Activated CD4-positive, alpha-beta T cell treated with anti-CD3 and anti-CD28 coated beads, Interleukin-2, amount 10 ng/mL, durations not matched to agents 24 days and 14 days (primary cell): ENCODE measurements at places on chromosomes 13 and 19. TPM values are rescaled to one million over a fixed set of nuclear protein-coding genes. Genes with fewer than 3 reads are reported as not detected.

Gene SLC7A10
- not detected in 2 replicates for total RNA-seq

Gene CHST8
- not detected in 2 replicates for total RNA-seq

DNA sequence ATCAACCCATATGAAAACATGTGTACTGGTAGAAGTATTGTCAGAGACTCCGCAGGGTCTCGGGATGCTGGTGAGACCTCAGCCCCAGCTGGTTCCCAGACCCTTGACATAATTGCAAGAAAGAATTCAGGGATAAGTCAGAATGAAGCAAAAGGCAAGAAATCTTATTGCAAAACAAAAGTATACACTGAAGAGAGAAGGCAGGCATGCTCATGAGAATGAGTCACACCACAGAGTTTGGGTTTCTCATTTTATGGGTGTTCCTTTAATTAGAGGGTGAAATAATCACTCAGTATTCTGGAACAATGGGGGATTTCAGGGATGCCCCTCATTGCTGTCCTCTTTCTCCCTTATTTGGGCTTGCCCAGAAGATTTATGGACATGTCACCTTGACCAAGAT is 1423.8 kb upstream of the MIR17HG start:
- no peak for DNase-seq

DNA sequence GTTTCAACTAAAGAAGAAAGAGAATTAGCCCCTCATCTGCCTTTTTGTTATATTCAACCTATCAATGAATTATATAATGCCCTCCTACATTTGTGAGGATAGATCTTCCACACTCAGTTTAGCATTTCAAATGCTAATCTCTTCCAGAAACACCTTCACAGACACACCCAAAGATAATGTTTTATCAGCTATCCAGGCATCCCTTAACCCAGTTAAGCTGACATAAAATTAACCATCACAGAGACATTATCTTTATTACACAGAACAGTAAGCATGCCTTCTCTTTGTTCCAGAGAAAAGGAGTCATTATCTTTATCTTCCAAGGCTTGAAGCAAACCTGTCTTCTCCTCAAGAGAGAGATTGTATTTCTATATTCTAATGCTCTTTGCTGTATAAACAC is 53.1 kb downstream of the PCDH20 start:
- no peak for DNase-seq

DNA sequence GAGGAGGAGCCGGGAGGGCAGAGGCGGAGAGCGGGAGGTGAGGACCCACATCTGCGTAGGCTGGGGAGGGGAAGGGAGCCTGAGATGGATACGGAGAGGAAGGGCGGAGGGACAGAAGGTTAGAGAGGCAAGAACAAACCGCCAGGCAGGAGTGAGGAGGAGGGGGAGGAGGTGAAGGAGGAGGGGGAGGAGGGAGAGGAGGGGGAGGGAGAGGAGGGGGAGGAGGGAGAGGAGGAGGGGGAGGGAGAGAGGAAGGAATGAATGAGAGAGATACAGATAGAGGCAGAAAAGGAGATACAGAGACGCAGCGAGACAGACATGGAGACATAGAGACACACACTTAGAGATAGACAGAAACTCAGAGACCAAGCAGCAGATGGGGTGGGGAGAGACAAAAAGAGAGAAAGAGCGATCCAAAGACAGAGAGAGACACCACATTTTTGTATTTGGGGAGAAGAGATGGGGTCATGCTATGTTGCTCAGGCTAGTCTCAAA is 782 bp upstream of the CA11 start:
- no peak for DNase-seq

DNA sequence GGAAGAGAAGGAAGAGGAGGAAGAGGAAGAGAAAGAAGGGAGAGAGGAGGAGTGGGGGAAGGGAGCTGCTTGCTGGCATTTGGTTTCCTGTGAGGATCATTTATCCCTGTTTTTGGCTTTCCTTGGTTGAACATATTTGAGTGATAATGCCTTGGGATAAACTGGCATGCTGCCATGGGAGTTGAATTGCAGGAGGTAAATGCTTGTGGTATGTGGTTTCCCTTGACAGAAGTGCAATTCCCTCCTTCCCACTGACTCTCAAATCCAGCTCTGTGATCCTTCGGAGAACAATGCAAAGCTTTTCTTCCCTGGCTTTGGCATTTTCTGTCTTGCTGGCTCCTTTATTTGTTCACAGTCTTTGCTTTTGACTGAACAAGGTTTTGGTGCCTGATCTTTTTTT is 27.2 kb upstream of the CBY2 start:
- no peak for DNase-seq
